ENCODE measurements at places on chromosomes 12 and 14. TPM values are rescaled to one million over a fixed set of nuclear protein-coding genes. Genes with fewer than 3 reads are reported as not detected.

ACSM4 gene
- total RNA-seq, result not detected

BICDL1 gene
- total RNA-seq, result 2.5 TPM

G2E3 gene
- total RNA-seq, result 13.9 TPM

PPFIA2 gene
- total RNA-seq, result not detected

LPAR5 gene
- total RNA-seq, result 0.85 TPM

DENND5B gene
- 9.6 TPM for total RNA-seq

SLC41A2 gene
- total RNA-seq, result 18.7 TPM

SLC48A1 gene
- 29.0 TPM for total RNA-seq

GPR135 gene
- total RNA-seq, result 0.70 TPM

JPH4 gene
- total RNA-seq, result not detected

KRT83 gene
- total RNA-seq, result 4.2 TPM
